ENCODE measurements at places on chromosomes 2 and 18. TPM values are rescaled to one million over a fixed set of nuclear protein-coding genes. Genes with fewer than 3 reads are reported as not detected.

Gene NR4A2
- total RNA-seq: 3.1 TPM

Gene SNRNP27
- total RNA-seq: 47.3 TPM

Gene CNGA3
- not detected for total RNA-seq

Gene DAW1
- 1.7 TPM for total RNA-seq

Gene ANKRD36B
- 5.1 TPM for total RNA-seq

Gene LYG1
- total RNA-seq: 1.6 TPM

Gene DYNAP
- total RNA-seq: not detected

Gene NEU4
- total RNA-seq: 0.18 TPM

Gene KCNIP3
- total RNA-seq: 0.89 TPM

Gene CTIF
- total RNA-seq: 13.5 TPM

Gene CERKL
- total RNA-seq: 0.30 TPM

Gene VWA3B
- not detected for total RNA-seq

Gene HTR2B
- total RNA-seq: 0.07 TPM

Gene LPIN1
- 15.7 TPM for total RNA-seq

Gene ANKRD62
- not detected for total RNA-seq

Gene DSG3
- not detected for total RNA-seq

Gene MYOM1
- 0.11 TPM for total RNA-seq

Gene HES6
- total RNA-seq: 12.2 TPM

Gene NT5C1B
- not detected for total RNA-seq

Gene IL1RL2
- total RNA-seq: not detected

Gene CKAP2L
- total RNA-seq: 11.8 TPM

Gene SERPINB10
- total RNA-seq: 0.22 TPM

Gene CHRND
- total RNA-seq: not detected

Gene SLC11A1
- total RNA-seq: 0.28 TPM

Gene SMAD2
- total RNA-seq: 74.5 TPM

Gene CD302
- total RNA-seq: 2.8 TPM

Gene TUBA3D
- total RNA-seq: not detected

Gene LIPG
- 0.10 TPM for total RNA-seq

Gene FRZB
- 0.07 TPM for total RNA-seq

Gene PROC
- total RNA-seq: 3.9 TPM

Gene GREB1L
- 2.2 TPM for total RNA-seq

Gene CFAP65
- 0.15 TPM for total RNA-seq

Gene ESPNL
- total RNA-seq: 0.44 TPM

Gene LOXL3
- 0.40 TPM for total RNA-seq

Gene SCYGR4
- not detected for total RNA-seq

Gene TUBA3E
- total RNA-seq: not detected
